ENCODE measurements at places on chromosomes 11 and 22.

DNA sequence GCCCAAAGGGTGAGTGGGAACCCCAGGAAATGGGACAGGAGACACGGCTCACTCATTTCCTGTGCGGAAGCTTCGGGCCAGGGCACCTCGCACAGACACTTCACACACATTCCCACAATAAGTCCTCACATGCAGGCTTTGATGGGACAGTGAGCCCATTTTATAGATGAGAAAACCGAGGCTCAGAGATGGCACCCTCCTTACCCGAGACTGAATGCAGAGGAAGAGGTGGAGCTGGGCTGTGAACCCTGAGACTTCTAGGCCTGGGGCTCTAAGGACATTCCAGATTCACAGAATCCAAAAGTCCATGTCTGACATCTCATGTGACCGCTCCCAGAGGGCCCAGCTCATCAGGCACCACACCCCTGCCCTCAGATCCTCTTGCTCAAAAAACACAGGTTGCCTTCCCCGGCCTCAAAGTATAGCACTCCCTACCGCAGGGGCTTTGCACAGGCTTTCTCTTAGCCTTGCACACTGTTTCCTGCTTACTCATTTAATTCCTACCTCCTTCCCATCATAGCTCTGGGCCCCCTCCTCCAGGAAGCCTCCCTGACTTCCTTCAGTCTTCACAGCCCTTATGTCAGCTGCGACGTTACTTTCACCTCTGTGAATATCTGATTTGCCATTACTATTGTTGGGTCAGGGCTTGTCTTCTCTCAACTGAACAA is 57.1 kb upstream of the TCF20 start:
- no peak for DNase-seq

- no peak for DNase-seq
These were observed 395.0 kb downstream of the TENM4 start for GRCh38 chr11:79045800-79046304.

- no peak for DNase-seq
These were observed 33.7 kb downstream of the APLP2 start for GRCh38 chr11:130103296-130103814.

- DNase-seq, result no peak
These were observed 14.9 kb downstream of the GAS2 start for GRCh38 chr11:22681281-22681812.

DNA sequence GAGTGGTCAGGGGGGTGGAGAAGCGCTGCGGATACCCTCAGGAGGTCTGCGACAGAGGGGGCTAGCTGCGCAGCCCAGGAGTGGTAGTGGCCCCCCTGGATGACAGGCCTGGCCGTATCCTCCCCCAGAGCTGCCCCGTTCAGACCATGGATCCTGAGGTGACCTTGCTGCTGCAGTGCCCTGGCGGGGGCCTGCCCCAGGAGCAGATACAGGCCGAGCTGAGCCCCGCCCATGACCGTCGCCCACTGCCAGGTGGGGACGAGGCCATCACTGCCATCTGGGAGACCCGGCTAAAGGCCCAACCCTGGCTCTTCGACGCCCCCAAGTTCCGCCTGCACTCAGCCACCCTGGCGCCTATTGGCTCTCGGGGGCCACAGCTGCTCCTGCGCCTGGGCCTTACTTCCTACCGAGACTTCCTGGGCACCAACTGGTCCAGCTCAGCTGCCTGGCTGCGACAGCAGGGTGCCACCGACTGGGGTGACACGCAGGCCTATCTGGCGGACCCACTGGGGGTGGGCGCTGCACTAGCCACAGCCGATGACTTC is 505 bp downstream of the NUDT22 start:
- DNase-seq, result peak; percentile 69

DNA sequence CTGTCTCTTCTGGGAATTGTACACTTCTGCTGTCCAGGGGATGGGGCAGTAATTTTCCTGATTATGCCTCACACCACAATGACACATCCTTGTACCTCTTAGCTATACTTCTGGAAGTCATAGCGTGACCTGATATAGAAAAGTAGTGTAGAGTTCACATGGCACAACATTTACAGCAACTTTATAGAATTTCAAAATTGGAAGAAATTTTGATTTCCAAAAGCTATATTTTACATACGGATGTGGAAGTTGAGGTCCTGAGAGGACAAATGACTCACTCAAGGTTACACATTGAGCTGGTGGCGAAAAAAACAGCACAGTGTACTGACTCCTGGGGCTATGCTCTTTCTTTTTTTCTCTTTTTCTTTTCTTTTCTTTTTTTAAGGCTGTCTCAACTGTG is 6.3 kb upstream of the CYP2R1 start:
- no peak for DNase-seq

GRCh38 chr11:9025101-9025850 is 21.5 kb upstream of the NRIP3 start:
- no peak for DNase-seq

- DNase-seq, result no peak
These were observed 123.5 kb downstream of the SNX19 start for GRCh38 chr11:130792772-130793171.

DNA sequence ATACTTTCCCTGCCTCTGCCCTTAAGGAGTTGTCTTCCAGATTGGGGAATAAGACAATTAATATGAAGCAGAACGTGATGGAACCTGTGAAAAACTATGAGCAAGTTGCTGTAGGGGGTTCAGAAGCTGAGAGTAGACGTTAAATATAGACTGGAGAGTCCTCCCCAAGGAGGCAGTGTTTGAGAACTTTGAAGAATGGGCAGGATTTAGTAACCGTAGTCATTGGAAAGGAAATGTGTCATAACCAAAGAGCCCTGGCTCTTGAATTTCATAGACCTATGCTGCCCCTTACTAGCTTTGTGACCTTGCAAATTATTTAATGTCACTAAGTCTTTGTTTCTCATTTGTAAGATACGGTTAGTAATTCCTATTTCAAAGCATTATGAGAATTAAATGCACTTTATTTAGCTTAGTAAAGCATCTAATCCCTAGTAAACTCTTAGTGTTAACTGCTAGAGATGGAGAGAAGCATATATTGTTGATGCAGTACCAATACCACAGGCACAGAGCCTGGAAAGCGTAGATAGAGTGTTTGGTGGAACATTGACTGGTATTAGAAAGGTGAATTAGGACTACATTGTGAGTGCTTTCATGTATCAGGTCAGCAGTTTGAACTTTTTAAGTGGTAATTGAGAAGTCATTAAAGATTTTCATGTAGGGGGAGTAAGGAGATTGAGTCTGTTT is 54.1 kb downstream of the MCAM start:
- peak; percentile 43 for DNase-seq

GRCh38 chr22:43897751-43898261 is 6.0 kb upstream of the PNPLA5 start:
- no peak for DNase-seq

- DNase-seq, result no peak
These were observed 27.9 kb downstream of the ZNRF3 start for GRCh38 chr22:28911304-28911690.

GRCh38 chr11:29452146-29452545 is 564.7 kb downstream of the KCNA4 start:
- DNase-seq, result no peak

DNA sequence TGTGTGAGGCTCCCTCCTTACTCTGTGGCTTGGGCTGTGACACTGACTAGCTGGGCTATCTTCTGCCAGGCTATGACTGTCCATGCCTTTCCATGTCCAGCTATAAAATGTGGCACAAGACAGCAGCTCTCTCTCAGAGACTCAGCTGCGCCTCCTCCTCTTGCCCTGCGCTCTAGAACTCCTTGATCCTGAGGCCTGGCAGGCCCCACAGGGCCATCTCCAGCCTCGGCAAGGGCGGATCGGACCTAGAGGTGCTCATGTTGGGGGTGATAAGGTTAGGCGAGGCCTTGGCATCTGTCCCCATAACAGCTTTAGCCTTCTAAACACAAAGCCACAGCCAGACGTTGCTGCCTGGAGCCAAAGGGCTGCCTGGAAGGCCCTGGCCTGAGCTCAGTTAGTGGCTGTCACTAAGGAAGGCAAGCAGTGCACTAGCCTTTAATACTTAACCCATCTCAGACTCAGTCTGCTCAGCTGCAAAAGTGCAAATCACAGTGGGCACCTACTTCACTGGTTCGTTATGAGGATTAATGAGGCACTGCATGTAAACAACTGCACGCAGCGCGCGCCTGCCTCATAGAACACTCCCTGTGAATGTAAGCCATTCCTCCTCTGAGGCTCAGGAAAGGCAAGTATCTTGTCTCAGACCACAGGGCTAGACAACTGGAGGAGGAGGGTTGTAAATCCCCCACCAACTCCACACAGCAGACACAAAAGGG is 1.2 kb downstream of the GUCD1 start:
- DNase-seq, result no peak

DNA sequence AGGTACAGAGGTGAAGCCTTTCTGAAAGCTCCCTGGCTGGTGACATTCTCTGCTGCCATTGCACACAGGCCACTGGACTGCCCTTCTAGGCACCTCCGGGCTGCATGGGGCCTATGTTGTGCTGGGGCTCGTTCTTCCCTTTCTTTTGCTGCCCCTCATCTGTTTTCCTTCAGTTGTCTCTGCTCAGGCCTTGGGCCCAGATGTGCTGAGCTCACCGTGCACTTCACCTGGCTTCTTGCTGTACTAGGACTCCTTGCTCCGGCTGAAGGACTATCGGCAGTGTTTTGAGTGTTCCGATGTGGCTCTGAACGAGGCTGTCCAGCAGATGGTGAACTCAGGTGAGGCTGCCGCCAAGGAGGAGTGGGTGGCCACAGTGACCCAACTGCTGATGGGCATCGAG is 59.4 kb downstream of the CABIN1 start:
- DNase-seq, result no peak

DNA sequence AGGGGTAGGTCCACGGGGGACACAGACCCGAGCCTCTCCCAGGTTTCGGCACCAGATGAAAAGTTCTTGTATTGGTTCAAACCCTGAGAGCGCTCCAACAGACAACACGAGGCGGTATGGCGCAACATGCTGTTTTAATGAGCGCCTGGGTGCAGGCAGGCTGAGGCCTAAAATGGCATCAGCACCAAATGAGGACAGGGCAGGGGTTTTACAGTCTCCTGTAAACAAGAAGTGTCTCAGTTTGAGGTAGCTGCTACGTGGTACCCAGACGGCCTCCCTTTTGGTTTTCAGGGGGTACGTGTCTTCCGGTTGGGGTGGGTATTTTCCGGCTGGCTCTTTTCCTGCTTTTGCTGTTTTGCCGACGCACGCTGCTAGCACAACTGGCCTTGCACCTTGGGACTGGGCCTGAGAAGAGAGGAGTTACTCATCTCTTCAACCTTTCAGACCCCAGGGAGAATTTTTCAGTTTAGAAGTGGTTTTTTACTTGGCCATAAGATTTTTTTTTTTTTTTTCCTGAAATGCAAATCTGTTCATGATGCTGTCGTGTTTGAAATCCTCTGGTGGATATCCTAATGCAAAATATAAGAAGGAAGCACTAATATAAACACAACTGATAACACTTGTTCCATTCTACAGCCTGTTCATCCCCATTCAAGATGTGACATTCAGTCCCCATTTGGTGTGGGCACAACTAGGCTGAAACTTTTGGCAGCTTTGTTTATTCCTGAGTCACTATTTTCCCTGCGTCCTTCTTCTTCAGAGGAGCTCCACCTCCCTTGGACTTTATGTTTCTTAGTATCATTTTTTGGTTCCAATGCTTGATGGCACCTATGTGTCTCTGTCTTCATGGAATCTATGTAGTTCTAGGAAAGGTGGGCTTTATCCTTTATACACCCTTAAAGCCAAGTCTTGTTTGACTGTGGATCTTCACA is 6.5 kb downstream of the PPFIBP2 start:
- DNase-seq, result no peak

DNA sequence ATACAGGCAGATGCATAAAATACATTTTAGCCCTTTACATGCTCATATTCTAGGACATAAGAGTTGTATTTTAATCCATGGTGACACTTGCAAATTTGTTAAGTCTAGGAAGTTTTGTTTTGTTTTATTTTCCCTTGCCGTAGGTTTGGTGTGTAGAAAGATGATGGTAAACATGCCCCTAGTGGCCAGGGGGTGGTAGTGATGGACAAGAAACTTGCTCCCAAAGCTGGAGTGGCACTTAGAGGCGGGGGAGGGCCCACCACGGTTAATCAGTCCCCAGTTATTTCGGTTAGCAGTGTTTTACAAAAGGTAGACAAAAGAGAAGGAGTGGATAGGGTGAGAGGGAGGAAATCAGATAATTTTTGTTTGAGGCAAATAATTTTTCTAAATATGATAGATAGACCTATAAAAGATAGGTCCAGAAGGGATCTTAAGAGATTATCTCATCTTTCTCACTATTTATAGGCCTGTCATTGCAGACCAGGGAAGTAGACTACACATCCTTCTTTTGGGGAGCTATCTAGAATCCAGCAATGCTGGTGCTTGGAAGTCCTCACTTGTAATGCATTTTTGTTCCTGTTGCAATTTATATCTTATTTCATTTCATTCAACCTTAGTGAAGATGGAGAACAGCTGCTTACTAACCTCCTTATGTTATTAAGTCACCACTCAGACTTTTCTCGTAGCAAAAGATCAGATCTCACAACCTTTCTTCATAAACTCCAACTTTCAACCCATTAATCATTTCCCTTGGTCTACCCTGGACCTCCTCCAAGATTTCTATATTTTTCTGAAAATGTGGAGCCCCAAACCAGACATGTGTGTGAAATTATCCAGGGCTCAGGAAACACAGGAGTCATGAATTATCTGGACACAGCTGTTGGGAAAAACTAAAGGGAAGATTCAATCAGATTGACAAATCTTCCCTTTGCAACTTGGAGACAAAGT is 5.9 kb upstream of the BDNF start:
- no peak for DNase-seq

DNA sequence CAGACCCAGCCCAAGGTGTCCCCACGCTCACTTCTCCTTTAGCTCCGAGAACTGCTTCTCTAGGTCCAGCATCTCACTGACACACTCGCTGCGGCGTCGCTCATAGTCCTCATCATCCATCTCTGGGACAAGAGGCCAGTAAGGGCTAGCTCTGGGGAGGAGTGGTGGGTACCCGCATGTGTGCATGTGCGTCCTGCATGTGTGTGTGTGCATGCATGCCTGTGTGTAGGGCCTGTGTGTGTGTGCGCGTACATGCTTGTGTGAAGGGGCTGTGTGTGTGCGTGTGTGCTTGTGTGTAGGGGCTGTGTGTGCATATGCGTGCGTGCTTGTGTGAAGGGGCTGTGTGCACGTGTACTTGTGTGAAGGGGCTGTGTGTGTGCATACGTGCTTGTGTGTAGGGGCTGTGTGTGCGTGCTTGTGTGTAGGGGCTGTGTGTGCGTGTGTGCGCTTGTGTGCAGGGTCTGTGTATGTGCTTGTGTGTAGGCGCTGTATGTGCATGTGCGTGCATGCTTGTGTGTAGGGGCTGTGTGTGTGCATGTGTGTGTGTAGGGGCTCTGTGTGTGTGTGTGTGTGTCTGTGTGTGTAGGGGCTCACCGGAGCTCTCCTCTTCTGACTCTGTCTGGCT is 3.3 kb downstream of the BRMS1 start:
- no peak for DNase-seq

GRCh38 chr11:5713695-5714094 is 22.6 kb upstream of the OR56B1 start:
- no peak for DNase-seq

DNA sequence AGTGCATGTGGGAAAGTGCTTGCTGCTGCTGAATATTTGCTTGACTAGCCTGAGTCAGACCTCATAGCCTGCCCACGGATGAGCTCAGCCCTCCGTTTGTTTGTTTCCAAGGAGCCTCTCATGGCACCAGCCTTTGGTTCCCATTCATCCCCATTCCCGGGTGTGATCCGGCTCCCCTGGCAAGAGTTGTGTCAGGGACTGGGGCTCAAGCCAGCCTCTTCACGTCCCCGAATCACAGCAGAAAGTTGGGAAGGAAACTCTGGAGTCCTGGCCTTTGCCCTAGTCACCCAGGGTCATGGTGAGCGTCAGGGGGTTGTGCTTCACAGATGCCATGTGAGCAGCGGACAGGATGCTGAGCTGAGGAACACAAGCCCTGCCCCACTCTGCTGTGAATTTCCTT is 13.8 kb downstream of the SEC14L3 start:
- no peak for DNase-seq

GRCh38 chr11:112797092-112797491 is 164.1 kb upstream of the NCAM1 start:
- no peak for DNase-seq

Data from CD4-positive, alpha-beta T cell treated with Interleukin-12 subunit alpha and Interleukin-12 subunit beta, for 1 hour (primary cell).